ENCODE measurements at places on chromosomes 1 and 21. TPM values are rescaled to one million over a fixed set of nuclear protein-coding genes. Genes with fewer than 3 reads are reported as not detected.

The DYNLT4 gene
- 0.93 TPM for total RNA-seq

The TRIM58 gene
- total RNA-seq, result 0.30 TPM

The PRAMEF13 gene
- not detected for total RNA-seq

The DYNLT5 gene
- not detected for total RNA-seq

The CLCNKA gene
- total RNA-seq, result not detected

The AVPR1B gene
- total RNA-seq, result not detected

The WNT2B gene
- total RNA-seq, result not detected

The ASCL5 gene
- not detected for total RNA-seq

The APOBEC4 gene
- not detected for total RNA-seq

The PGLYRP3 gene
- total RNA-seq, result not detected

The TARS2 gene
- total RNA-seq, result 28.1 TPM

The CNR2 gene
- total RNA-seq, result 0.28 TPM

The PODN gene
- total RNA-seq, result not detected

The THEM4 gene
- 24.7 TPM for total RNA-seq

The CLCA2 gene
- not detected for total RNA-seq

The GPR52 gene
- 1.2 TPM for total RNA-seq

The RNF11 gene
- total RNA-seq, result 20.7 TPM

The EVA1B gene
- 11.9 TPM for total RNA-seq

Measured in activated naive CD4-positive, alpha-beta T cell treated with anti-CD3 and anti-CD28 coated beads, Interleukin-2, amount 10 ng/mL, durations not matched to agents 5 hours and 36 hours (primary cell).